ENCODE measurements at places on chromosomes 5 and 9. TPM values are rescaled to one million over a fixed set of nuclear protein-coding genes. Genes with fewer than 3 reads are reported as not detected.

GRCh38 chr5:107501965-107502675 is 168.6 kb downstream of the EFNA5 start:
- DNase-seq = no peak

GRCh38 chr5:68534131-68534940 is 318.8 kb downstream of the PIK3R1 start:
- DNase-seq = peak; percentile 25

- no peak for DNase-seq
Observed at GRCh38 chr5:135220394-135221186, 178.4 kb downstream of the MACROH2A1 start.

AJM1 gene
- 7.7 TPM for total RNA-seq

DNA sequence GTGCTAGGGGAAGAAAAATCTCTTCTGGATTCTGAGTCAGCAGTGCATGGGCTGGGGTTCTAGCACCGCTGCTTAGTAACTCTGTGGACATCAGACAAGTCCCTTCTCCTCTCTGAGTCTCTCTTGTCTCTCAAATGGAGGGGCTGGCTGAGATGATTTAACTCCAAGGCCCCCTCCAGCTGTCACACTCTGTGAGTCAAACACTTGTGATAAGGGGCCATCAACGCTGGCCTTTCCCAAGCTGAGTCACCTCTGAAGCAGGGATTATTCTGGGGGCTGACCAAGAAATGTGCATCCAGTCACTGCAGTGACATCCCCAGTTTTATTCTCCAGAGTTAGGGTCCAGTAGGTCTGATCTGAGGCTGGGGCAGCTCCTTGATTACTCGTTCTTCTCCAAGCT is 110.4 kb upstream of the ZNF462 start:
- no peak for DNase-seq

TMEFF1 gene
- not detected for total RNA-seq

DNA sequence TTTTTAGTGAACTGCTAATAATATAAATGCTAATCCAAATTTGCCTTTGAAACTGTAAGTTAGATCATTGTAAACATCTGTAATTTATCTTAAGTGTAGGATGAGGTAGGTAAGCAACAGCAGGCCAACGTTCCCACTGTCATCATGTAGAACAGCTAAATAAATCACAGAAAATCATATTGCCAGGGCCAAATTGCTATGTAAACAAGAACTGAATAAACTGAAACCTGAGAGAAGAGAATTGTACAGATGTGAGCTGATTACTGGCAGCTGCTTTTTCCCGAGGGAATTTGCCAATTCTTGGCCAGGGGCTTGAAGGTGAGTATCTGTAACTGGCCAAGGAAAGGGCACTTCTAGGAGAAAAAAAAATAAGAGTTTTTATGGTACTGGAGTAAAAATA is 97.6 kb downstream of the CDH10 start:
- DNase-seq = no peak

GRCh38 chr5:134224888-134225779 is 739 bp downstream of the PPP2CA start:
- peak; percentile 50 for DNase-seq

WNT8A gene
- not detected for total RNA-seq
